CD4-positive, alpha-beta memory T cell (primary cell): ENCODE measurements at places on chromosomes 7 and 10.

DNA sequence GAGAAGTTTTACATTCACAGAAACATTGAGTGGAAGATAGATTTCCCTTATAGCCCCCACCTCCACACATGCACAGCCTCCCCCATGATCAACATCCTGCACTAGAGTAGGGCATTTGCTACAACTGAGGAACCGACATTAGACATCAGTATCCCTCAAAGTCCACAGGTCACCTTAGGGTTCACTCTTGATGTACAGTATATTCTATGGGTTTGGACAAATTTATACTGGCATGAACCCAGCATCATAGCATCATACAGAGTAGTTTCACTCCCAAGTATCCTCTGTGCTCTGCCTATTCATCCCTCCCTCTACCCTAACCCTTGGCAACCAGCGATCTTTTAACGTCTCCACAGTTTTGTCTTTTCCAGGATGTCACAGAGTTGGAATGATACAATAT, 64.4 kb downstream of the VSTM4 start:
- DNase-seq: no peak

DNA sequence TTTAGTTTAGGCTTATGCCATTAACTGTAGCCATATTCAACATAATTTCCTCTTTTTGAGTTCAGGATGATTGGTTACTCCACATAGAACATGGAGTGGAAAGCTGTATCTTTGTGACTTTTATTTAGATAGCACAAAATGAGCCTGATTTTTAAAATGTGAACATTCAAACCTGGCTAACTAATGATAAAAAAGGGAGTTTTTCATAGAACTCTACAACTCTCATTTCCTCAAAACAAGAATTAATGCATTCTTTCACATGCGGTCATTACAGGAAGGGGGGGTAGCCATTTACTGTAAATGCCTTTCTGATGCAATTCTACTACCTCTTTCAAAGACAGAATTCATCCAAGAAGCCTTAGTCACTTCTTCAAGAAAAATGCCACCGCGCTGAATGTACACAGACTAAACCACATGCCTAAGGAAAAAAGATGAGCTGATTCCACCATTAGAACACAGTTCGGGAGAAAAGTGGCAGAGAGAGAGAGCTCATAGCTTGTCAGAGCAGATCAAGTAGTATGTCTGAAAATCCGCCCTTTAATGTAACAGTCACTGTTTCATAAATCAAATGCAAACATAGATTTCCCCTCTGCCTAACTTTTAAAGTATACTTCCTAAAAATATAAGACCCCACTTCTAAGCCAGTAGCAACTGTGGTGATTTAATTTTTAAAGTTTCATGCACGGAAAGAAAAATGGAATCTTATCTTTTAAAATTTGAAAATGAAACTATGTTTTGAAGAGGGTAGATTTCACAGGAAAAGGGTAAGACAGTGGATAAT, 226.4 kb upstream of the KLF14 start:
- peak; percentile 85 for DNase-seq

DNA sequence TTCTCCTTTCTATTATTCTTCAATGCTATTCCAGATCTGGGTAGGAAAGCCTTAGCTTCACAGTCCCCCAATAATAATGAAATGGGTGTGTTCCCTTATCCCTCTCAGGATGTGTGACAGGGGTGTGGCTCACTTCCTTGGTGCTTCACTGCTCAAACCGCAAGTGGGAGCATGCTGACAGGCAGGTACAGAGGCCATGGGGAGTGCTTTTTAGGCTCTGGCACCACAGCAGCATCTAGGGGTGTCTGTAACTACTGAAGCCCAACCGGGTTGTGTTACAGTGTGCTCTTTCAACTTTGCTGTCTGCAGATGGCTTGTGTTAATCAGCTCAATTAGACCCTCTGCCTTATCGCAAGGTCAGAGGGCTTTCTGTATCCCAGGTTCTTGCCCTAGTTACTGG, 79.4 kb upstream of the CYP2C9 start:
- no peak for DNase-seq

DNA sequence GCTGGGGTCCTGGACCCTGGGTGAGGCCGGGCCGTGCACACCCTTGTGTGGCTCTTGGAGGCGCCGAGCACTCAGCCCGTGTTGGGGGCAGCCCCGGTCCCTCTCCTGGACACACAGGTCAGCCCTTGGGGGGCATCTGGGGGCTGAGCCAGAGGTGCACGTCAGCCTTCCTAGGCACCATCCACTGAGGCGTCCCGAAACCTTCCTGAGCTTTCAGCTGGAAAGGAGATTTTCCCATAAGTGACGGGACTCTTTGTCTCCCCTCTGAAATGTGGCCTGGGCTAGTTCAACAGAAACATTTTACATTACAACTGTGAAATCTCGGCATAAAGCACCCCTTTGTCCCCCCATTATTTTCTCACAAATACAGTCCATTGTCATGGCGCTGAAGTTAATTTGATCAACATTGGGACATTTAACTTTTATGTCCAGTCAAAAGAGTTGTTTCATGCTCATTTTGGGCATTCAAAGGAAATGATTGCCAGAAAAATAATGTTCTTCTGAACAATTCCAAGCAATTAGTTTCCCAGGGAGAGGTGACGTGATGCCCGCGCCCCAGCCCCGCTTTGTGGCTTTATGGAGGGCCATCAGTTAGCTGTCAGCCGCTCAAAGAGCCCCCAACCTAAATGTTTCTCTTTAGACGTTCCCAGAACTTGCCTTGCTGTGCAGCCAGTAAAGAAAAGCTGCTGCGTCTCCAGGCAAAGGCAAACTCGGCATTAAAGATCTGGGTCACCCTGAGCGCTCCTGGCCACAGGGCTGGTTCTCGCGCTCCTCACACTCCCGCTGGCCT, 70.8 kb downstream of the NKX6-2 start:
- no peak for DNase-seq
